ENCODE measurements at places on chromosomes 2 and 18. TPM values are rescaled to one million over a fixed set of nuclear protein-coding genes. Genes with fewer than 3 reads are reported as not detected.

Gene PKP4
- total RNA-seq: 29.2 TPM

Gene DNER
- 10.2 TPM for total RNA-seq

Gene LGALSL
- total RNA-seq: 7.7 TPM

Gene IAH1
- 84.1 TPM for total RNA-seq

Gene NPPC
- 0.21 TPM for total RNA-seq

Gene OSBPL1A
- 15.1 TPM for total RNA-seq

Gene SPATA3
- not detected for total RNA-seq

Gene TMEM237
- total RNA-seq: 22.4 TPM

Gene NOL4
- not detected for total RNA-seq

Gene KANSL1L
- 0.67 TPM for total RNA-seq

Gene PELI1
- 1.0 TPM for total RNA-seq

Gene ONECUT2
- 0.63 TPM for total RNA-seq

Gene IL37
- not detected for total RNA-seq

Gene DNAH7
- total RNA-seq: 0.84 TPM

Gene CPS1
- total RNA-seq: 9.2 TPM

Measured in A549 treated with CORT108297 at 1 μM for 4 hours (cell line).